ENCODE measurements at places on chromosomes 11 and 22.

- DNase-seq: no peak
Observed at GRCh38 chr11:95544095-95544856, 245.3 kb downstream of the FAM76B start.

GRCh38 chr11:66834943-66835342, 8.3 kb upstream of the RCE1 start:
- DNase-seq: no peak

DNA sequence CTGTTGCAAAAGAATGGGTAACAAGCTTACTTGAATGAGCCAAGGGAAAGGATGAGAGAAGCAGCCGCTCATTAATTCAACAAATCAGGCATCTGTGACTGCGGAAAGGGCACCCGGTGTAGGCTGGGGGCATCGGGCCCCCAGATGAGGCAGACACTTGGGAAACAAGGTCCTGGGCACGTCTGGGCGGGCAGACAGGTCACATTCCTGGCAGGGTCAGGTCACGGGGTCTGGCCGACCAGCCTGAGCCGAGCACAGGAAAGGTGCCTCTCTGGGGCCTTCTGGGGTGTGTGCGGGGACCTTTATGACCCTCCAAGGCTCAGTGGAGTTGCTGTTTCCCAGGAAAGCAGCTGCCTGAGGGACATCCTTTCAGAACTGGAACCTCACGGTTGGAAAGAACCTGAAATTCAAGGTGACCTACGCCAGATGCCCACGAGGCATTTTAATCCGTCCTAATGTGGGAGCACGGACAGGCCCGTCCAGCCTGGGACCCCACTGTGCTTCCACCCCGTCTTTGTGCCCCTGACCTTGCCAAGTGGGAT, 57.1 kb downstream of the ST14 start:
- no peak for DNase-seq

- DNase-seq: no peak
Observed at GRCh38 chr22:30878516-30879414, 89.8 kb downstream of the MORC2 start.

DNA sequence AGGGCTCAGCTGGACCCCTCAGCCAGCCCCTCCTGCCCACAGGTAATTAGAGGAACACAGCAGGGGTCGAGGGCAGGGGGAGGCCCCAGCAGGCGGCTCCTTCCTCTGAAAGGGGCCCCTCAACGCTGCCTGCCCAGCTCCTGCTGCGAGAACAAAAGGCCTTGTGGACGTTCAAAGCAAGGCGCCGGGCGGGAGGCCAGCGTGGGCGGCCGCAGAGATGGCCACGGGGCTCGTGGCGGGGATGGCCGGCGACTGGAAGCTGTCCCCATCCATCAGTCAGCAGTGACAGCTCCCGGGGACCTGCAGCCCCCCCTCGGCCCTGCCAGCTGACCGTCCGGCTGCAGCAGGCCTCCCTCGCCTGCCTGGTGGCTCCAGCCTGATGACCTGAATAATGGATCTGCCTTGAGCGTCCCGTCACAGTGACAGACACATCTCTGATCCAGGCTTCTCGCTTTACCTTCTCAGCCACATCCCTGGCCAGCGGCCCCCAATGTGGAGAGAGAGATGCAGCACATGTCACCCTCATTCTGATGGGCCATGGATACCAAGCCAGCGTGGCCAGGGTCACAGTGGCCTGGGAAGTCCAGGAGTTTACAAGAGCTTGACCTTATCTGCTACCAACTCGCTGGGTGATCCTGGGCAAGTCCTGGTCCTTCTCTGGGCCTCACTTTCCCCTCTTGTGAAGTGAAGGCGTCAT, 159.3 kb downstream of the MN1 start:
- no peak for DNase-seq

DNA sequence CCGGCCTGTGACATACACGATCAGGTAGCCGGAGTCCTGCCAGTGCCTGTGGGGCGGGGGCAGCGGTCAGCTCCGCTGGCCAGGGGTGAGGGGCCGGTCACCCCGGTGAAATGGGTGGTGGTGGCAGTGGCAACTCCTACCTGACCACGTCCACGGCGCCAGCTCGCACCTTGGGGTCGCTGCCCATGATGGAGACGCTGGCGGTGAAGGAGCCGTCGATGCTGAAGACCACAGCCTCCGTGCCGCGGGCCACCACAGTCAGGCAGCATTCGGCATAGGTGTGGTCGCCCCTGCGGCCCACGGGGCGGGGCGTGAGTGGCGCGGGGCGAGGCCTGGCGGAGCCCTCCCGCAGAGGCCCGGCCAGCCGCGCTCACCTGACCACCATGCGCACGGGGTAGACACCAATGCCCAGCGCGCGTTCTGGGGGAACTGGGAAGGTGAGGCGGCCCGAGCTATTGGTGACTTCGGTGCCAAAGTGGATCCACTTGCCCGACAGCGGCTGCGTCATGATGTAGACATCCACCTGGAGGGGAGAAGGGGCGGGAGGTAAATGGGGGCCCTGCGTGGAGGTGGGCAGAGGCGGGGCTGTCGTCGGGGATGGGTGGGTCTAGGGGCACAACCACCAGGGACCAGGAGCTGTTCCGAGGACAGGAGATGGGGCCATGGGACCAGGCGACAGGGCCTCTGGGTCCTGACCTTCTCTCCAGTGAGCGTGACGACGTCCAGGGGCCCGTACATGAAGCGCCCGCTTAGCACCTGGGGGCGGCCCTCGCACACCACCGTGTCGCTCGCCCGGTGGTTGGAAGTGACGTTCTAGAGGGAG, 10.9 kb downstream of the AIP start:
- DNase-seq: no peak

Data from DMS79 (cell line).